ENCODE measurements at places on chromosomes 12 and 14. TPM values are rescaled to one million over a fixed set of nuclear protein-coding genes. Genes with fewer than 3 reads are reported as not detected.

- DNase-seq: no peak
Observed at GRCh38 chr12:13230500-13230899, 34.0 kb downstream of the EMP1 start.

- DNase-seq: no peak
Observed at GRCh38 chr12:54565986-54566544, 16.7 kb downstream of the PDE1B start.

- peak; percentile 85 for DNase-seq
Observed at GRCh38 chr14:69580009-69580577, 5.4 kb upstream of the CCDC177 start.

DNA sequence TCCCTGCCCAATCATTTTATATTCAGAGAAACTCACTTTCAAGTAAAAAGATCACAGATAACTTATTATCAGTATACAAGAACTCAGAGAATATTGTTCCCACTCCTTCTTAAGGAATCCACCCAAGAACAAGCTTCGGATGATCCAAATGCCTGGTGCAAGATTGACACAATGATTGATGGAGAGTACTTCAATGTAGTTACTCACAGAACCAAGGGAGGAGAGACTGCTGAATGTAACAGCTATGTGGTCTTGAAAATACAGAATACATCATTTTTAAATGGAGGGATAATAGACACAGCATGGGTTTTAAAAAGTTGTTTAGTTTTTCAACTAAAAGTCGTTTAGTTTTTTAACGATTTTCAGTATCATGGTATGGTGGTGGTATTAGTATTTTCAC lies 38.4 kb upstream of the SELPLG start:
- DNase-seq: no peak

Gene AVPR1A
- polyA plus RNA-seq: not detected

GRCh38 chr12:24270464-24270863 lies 321.0 kb upstream of the SOX5 start:
- DNase-seq: no peak

Gene TMEM253
- 1.2 TPM for polyA plus RNA-seq

- no peak for DNase-seq
Observed at GRCh38 chr12:52558781-52559445, 6.0 kb upstream of the KRT71 start.
